ENCODE measurements at places on chromosomes 6 and 20. TPM values are rescaled to one million over a fixed set of nuclear protein-coding genes. Genes with fewer than 3 reads are reported as not detected.

Gene CCN6
- total RNA-seq: not detected

Gene PNLDC1
- total RNA-seq: 0.79 TPM

Gene GABRR2
- 0.42 TPM for total RNA-seq

DNA sequence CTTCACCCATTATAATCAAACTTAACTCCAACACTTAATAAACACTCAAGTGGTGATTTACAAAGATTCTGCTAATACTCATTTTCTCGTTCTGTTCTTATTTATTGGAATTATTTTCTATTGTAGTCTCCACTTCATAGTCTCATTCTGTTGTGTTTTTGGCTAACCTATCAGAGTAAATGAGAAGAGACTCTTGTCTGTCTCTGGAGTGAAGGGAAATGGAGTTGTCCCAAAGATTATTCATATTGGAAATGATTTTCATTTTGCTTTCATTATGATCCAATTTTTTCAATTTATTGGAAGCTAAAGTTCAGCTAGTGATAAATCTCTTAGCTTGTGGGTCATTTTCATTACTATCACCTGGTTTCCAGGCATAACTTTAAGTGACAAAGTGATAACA lies 454.9 kb upstream of the JAG1 start:
- H3K4me1 ChIP-seq: no peaks in the 10 kb centered on the region
- H3K27me3 ChIP-seq: no peaks in the 10 kb centered on the region
- H3K27ac ChIP-seq: no peak overlapping the region
- no peak overlapping the region for H3K4me3 ChIP-seq
- no peak for DNase-seq

- H3K4me3 ChIP-seq: no peak overlapping the region
- peaks cover 63% of the 10 kb centered on the region for H3K27me3 ChIP-seq
- no peaks in the 10 kb centered on the region for H3K36me3 ChIP-seq
- peaks cover 7% of the 10 kb centered on the region for H3K4me1 ChIP-seq
- DNase-seq: no peak
Measured at GRCh38 chr6:30360139-30360538, 15.2 kb downstream of the RPP21 start.

GRCh38 chr20:57708694-57709673 lies 831 bp downstream of the PMEPA1 start:
- peak overlapping the region; percentile 68 for H3K4me3 ChIP-seq
- peak overlapping the region; percentile 37 for H3K27ac ChIP-seq
- H3K4me1 ChIP-seq: peaks cover 17% of the 10 kb centered on the region
- no peak for DNase-seq
- H3K36me3 ChIP-seq: peaks cover 5% of the 10 kb centered on the region

Gene POLR1C
- 35.4 TPM for total RNA-seq

Gene DEFB123
- total RNA-seq: not detected

- no peaks in the 10 kb centered on the region for H3K36me3 ChIP-seq
- H3K27ac ChIP-seq: no peak overlapping the region
- H3K27me3 ChIP-seq: no peaks in the 10 kb centered on the region
- no peak overlapping the region for H3K4me3 ChIP-seq
- no peak for DNase-seq
- H3K4me1 ChIP-seq: peaks cover 11% of the 10 kb centered on the region
Measured at GRCh38 chr20:24064915-24065314, 76.3 kb upstream of the GGTLC1 start.

DNA sequence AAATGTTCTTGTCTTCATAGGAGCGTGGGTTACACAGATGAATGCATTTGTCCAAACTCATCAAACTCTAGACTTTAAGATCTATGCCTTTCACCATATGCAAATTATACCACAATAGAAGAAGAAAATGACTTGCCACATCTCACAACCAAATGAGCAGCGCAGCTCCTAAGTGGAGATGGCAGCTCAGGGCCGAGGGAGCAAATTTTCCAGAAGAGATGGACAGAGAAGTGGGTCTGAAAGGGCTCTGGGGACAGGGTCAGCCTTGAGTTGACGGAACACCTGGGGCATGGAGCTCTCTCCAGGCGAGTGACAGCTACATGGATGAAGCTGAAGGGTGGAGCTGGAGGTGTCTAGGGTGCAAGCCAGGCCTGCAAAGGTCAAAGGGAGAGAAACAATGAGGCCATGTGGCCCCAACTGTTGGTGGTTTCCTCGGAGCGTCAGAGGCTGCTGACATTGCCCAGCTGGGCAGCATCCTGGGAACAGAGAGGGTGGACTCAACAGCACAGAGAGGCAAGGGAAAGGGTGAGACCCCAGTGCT lies 228.3 kb downstream of the NRN1 start:
- H3K4me1 ChIP-seq: no peaks in the 10 kb centered on the region
- no peak overlapping the region for H3K27ac ChIP-seq
- H3K36me3 ChIP-seq: no peaks in the 10 kb centered on the region
- DNase-seq: no peak

- H3K27me3 ChIP-seq: no peaks in the 10 kb centered on the region
- no peak for DNase-seq
- no peak overlapping the region for H3K4me3 ChIP-seq
- H3K36me3 ChIP-seq: no peaks in the 10 kb centered on the region
- H3K4me1 ChIP-seq: peaks cover 4% of the 10 kb centered on the region
Measured at GRCh38 chr6:35015476-35015875, 125.7 kb downstream of the TCP11 start.

DNA sequence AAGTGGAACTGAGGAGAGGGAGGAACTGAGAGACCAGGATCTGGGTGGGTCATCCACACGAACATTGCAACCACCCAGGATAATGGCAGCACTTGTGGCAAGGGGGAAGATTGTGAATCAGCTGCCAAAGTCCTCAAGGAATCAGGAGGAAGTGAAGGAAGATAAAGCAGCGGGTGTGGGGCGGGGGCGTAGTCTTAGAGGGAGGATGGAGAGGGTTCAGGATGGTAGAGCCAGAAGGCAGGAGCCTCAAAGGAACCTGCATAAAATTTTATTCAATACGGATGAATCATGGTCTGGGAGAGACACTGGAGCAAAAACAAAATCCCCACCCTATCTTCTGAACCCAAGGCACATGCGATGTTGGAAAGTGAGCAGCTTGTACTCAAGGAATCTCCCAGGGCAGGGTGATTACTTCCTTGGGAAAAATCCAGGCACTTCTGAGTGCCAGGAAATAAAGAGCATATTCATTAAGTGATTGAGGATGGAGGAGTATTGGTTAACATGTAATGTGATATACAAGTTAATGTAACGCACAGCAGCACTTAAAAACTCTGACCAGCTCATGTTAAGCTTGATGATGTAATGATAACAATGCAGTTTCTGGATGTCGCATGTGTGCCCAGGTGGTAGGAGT lies 82.0 kb upstream of the B3GAT2 start:
- no peaks in the 10 kb centered on the region for H3K36me3 ChIP-seq
- H3K27me3 ChIP-seq: no peaks in the 10 kb centered on the region
- no peak overlapping the region for H3K4me3 ChIP-seq
- no peak for DNase-seq
- H3K4me1 ChIP-seq: no peaks in the 10 kb centered on the region

DNA sequence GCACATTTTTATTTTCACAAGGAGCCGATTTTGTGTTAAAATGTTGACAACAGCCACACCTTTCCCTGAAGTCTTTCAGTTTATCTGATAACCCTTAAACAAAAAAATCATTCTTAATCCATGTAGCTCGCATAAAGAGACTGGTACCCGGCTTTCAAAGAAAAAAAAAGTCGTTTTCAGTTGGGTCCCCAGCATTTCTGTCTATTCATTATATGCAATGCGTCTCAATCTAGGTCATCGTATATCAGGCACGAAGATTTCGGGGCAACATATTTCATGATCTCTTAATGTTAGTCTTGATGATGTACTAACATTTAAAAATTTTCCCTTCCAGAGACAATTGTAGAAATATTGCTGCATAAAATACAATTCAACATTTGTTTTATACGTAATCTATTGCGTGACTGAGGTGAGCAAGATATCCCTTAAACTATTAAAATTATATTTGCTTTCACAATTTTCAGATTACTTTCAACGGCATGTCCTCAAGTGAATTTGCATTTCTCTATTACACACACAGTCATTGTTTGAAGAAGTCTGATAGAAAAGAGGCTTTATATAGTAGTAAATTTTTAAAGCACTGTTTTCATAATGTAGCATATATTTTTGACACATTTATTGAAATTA lies 2.9 kb upstream of the TUBB2B start:
- no peaks in the 10 kb centered on the region for H3K36me3 ChIP-seq
- H3K4me3 ChIP-seq: no peak overlapping the region
- H3K27me3 ChIP-seq: peaks cover 83% of the 10 kb centered on the region

DNA sequence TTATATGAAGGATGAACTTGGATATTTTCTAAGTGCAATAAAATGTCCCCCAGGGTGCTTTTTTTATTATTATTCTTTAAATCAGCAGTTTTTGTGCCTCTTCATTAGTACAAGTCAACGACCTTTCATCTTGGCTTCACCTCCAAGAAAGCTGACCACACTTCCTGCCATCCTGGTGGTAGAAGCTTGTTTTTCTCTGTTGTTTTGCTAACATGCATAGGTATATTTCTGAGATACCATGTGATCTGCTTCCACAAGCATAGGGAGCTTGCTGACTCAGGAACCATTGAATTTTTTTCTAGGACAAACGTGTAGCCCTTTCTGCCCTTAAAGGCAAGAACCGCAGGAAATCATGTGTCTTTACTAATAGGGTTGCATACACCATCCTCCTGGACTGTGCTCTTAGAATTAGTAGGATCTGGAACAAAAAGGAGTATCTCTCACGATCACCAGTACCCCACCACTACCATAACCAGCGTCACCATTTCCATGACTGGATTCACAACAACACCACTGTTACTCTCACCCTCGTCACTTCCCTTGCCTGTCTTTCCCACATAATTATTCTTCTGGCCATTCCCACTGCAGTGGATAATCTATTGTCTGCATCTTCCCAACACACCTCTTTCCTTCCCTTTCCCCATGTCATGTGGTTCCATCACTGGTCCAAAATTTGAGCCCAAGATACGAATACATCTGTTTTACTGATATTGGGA lies 207.1 kb downstream of the MAFB start:
- H3K27me3 ChIP-seq: peaks cover 5% of the 10 kb centered on the region
- no peak overlapping the region for H3K27ac ChIP-seq
- DNase-seq: no peak

DNA sequence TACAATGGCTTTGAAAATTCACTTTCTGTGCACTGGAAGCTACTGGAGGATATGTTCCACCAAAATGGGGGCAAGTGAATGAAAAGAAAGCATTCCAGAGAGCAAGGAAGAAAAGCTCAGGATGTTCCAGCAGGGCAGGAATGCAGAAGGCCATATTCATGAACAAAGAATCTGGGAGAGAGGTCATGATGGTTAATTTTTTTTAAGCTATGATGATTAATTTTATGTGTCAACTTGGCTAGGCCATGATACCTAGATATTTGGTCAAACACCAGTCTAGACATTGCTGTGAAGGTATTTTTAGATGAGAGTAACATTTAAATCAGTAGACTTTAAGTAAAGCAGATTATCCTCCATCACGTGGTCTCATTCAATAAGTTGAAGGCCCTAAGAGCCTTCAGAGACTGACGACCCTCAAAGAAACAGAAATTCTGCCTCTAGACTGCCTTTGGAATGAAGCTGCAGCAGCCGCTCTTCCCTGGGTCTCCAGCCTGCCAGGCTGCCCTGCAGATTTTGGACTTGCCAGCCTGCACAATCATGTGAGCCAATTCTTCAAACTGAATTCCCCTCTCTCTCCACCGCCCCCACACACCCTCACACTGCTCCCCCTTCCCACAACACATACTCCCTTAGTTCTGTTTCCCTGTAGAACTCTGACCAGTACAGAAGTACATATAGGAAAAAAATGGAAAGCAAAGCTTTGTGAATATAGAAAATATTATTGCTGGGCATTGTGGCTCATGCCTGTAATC lies 20.1 kb upstream of the GCM1 start:
- H3K27me3 ChIP-seq: peaks cover 3% of the 10 kb centered on the region
- DNase-seq: no peak
- no peaks in the 10 kb centered on the region for H3K4me1 ChIP-seq
- no peaks in the 10 kb centered on the region for H3K36me3 ChIP-seq
- no peak overlapping the region for H3K27ac ChIP-seq

GRCh38 chr6:75794954-75795739 lies 46.1 kb downstream of the MYO6 start:
- H3K36me3 ChIP-seq: no peaks in the 10 kb centered on the region
- H3K4me3 ChIP-seq: no peak overlapping the region
- peaks cover 4% of the 10 kb centered on the region for H3K27me3 ChIP-seq
- H3K27ac ChIP-seq: no peak overlapping the region

- peaks cover 29% of the 10 kb centered on the region for H3K4me1 ChIP-seq
- peaks cover 22% of the 10 kb centered on the region for H3K36me3 ChIP-seq
- no peaks in the 10 kb centered on the region for H3K27me3 ChIP-seq
- DNase-seq: no peak
Measured at GRCh38 chr20:41408986-41409385, 42.4 kb upstream of the EMILIN3 start.

Gene KIAA0408
- total RNA-seq: 3.1 TPM

Gene LY86
- total RNA-seq: 1.9 TPM

DNA sequence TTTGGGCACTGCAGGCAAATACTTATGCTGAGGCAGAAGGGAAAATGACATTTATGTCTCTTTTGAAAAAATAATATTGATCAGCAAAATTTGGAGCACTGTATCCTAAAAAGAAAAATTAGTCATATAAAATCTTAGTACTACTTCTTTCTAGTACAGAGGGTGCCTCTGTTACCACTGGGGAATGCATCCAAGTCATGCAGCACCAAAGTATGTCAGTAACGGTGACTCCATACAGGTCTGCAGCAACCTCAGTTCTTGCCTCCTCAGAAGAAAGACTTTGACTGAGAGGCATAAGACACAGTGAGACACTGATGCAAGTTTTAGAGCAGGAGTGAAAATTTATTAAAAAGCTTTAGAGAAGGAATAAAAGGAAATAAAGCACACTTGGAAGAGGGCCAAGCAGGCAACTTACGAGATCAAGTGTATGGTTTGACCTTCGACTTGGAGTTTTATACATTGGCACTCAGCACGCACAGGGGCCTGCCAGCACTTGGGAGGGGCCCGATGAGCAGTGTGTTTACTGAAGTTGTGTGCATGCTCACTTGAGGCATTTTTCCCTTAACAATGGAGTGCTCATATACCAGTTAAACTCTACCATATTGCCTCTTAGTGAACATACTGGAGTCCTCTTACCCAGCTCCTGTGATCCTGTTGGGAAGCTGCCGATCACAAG lies 1244.8 kb downstream of the EPHA7 start:
- H3K4me1 ChIP-seq: no peaks in the 10 kb centered on the region
- H3K27ac ChIP-seq: no peak overlapping the region
- no peaks in the 10 kb centered on the region for H3K27me3 ChIP-seq
- DNase-seq: no peak
- no peak overlapping the region for H3K4me3 ChIP-seq
- H3K36me3 ChIP-seq: no peaks in the 10 kb centered on the region

DNA sequence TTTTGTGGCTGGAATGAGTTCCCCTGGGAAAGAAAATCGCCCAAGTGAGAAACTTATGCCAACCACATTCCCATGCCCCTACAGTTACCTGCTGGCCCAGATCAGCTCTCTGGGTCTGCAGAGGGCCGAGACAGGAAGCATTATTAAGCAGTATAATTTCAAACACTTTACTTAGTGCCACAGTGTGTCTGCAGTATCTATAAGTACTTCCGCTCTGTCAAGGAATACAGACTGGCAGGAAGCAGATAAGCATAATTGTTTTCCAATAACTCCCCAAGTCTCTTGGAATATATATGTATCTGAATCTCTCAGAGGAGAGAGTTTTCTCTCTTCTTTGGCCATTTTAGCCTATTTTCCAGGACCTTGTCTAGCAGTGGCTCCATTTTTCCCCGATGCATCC lies 24.9 kb downstream of the SAYSD1 start:
- no peak overlapping the region for H3K4me3 ChIP-seq
- no peak overlapping the region for H3K27ac ChIP-seq

Gene GPR63
- total RNA-seq: 1.2 TPM

- H3K4me1 ChIP-seq: peaks cover 48% of the 10 kb centered on the region
- peaks cover 46% of the 10 kb centered on the region for H3K36me3 ChIP-seq
- no peak for DNase-seq
- H3K27me3 ChIP-seq: no peaks in the 10 kb centered on the region
- peak overlapping the region; percentile 65 for H3K27ac ChIP-seq
- no peak overlapping the region for H3K4me3 ChIP-seq
Measured at GRCh38 chr6:158571826-158572652, 12.1 kb downstream of the TMEM181 start.

All from activated CD8-positive, alpha-beta T cell treated with anti-CD3 and anti-CD28 coated beads, Interleukin-2, amount 10 ng/mL, durations not matched to agents 7 days and 5 days (primary cell).